Activated T-cell treated with anti-CD3 and anti-CD28 coated beads for 24 hours (primary cell): ENCODE measurements at places on chromosomes 3 and 15.

- DNase-seq: no peak
These were observed 90.7 kb upstream of the GOLIM4 start for GRCh38 chr3:168186293-168186983.

DNA sequence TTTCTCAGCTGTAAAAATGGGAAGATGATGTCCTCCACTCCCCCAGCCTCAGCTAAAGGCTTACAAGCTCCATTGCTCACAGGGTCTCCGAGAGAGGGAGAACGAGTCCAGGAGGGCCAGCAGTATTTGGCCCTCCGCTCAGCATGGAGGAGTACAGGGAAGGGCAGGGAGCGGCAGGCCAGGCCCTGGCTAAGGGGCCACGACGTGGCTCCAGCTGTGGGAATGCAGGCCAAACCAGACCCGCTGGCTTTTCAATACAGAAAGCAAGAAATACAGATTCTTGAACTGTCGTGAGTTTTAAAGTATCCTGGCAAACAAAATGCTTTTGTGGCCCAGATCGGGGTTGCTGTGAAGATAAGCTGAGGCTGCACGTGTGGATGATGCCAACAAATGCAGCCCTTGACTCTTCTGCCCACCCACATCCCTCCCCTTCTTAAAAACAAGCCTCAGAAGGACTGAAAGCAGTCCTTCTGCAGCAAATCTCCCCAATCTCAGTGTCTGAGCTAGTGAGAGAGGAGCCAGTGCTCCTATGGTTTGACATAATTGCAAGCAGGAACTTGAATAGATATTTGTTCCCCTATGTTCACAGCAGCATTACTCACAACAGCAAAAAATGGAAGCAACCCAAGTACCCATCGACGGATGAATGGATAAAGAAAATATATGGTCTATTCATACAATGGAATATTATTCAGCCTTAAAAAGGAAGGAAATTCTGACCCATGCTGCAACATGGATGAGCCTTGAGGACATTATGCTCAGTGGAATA, 18.5 kb upstream of the FBLN2 start:
- DNase-seq: no peak

DNA sequence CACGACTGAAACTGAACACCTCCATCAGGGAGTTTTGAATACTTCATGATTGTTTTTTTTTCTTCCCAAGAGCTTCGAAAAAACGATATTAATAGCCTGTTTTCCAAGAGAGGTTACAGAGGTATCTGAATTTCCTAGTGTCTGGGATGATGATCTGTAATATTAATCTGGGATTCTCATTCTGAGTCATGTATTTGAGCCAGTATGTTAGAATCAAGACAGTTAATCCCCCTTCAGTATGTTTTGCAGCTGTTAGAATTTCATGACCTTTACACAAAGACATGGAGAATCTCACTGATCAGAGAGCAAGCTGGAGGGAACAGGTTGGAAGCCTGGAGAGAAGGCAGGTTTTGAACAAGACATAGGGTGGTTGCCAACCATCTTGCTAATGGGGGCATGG, 234.5 kb upstream of the GAP43 start:
- no peak for DNase-seq

- no peak for DNase-seq
These were observed at the start of gene TM4SF1 for GRCh38 chr3:149377408-149378364. Gene TM4SF1, minus strand, starts transcription at chr3:149377649. Its CDS starts 102 bp downstream, at chr3:149377547.

DNA sequence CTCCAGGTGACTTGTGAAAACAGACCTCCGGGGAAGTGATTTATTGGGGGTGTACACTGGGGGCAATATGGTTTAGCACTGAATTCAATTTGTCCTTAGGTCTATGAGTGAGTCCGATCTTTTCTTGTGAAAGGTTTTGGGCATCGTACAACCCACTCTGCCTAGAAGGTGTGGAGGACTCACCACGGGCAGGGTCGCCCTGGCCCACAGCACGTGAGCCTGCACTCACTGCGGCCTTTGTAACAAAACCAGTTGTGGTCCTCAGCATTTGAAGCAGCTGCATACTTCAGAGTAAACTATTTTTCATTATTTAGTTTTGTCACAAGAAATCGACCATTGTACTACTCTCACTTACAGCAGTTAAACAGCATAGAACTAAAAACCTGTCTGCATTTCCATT, 72.6 kb upstream of the BLM start:
- DNase-seq: no peak

DNA sequence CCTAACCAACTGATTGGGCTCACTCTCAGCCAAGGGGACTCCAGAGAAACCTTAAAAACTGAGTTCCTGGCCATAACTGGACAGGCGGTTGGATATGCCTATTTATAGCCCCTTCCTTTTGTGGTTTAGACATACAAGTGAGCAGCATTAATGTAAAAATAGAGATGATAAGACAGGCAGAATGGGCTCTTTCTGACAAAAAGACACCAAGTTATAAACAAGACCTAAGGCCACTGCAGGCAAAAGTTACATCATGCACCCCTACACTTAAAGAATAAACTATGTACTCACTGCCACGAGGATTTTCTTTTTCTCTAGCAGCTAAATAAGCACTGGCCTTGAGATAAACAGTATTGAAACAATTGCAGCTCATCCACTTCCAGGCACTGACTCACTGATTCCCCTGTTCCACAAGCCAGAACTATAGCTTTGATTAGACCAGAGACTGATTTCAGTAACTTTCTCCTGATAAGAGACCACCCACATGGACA, 30.1 kb downstream of the SUCNR1 start:
- no peak for DNase-seq

DNA sequence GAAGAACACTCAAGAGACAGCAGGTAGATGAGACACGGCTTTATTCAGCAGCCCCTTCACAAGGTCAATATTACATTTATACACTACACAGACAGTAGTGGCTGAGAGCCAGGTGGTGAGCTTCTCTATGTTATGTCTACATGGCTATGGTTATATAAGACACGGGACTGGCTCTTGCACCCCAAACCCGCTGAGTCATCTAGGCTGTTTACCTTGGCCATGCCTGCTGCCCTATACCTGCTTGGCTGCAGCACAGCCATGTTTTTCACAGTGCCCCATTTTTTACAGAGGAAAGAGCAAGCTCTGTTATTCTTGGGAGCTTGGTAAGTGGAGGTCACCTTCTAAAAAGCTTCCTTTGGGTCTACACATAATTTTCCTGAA, 231.6 kb downstream of the IGSF11 start:
- no peak for DNase-seq

DNA sequence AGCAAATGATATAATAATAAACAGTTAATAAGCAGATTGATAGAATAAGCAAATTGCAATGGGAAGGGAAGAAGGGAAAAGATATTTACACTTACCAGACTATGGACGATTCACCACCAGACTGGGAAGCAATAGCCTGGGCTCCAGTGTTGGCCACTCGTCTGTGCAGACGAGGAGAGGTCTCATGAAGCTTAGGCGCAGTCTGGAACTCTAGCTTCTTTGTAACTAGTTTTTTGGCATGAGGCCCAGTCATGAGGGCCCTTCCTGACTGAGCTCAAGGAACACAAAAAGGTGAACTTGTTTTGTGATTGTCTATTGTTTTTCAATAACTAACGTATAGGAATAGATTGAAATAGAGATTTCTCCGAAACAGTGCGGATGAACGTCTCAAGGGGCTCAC, 63.3 kb upstream of the GATM start:
- DNase-seq: no peak

DNA sequence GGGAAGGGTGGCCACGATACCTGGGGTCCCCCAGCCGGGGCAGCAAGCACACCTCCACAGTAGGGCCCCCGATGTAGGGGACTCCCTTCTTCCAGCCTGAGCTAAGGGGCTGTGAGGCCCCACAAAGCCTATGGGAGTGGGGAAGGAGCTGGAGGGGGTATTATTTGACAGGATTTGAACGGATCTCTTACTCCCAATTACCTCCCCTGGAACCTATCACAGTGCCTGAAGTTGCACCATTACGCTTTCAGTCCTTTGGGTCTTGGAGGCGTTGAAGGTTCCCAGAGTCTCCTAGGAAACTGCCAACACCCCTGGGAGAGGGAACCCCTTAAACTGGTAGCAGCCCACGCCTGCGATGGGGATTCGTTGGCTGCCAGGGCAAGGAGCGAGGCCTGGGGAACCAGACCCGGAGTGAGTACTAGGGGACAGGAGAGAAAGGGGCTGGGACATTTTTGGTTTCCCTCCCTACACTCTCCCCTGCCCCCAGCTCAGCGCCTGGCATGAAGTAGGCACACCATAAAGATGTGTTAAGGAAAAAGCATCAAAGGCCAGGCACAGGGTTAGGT, 409 bp upstream of the LHFPL4 start:
- DNase-seq: no peak

DNA sequence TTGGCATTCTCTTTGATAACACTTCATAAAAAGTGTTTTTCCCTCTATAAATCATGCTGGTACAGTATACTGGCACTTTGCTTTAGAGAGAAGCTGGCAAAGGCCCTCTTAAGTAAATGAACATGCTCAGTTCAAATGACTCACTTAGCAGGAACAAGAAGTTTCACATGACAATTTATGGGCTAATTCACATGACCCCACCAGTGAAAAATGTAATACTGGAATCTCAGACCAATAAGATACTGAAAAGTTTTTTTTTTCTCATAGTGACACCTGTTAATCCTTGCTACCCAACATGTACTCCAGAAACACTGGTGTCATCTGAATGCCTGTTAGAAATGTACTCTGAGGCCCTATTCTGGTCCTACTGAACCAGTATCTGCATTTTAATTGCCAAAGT, 13.9 kb downstream of the BTBD1 start:
- no peak for DNase-seq

GRCh38 chr3:153439780-153440179, 277.8 kb downstream of the RAP2B start:
- no peak for DNase-seq
